ENCODE measurements at places on chromosomes 7 and 10.

DNA sequence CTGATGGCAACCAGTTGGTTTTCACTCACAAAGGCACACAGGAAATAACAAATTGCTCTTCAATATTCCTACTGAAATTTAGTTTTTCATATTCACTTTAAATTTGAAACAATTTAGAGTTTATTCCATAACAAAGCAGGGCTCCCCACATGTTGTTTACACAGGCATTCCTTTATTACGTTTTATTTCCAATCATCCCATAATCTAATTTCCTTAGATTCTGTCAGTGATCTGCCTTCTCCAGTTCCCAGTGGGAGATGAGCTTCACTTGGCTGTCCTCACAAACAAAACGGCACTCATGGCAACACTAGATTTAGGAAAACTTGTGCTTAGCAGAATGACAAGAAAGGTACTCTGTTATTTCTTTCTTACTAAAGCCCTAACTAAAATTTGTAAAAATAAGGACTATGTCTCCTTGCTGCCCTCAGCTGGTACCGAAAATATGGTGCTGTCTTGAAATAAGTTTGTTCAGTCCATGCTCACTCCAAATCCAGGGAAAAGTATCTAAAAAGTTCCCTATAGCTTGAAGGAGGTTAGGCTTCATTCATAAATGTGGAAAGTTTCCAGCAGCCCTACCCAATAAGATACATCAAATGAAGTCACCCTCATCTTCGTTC lies 23.0 kb downstream of the PHYH start:
- DNase-seq = peak; percentile 2

DNA sequence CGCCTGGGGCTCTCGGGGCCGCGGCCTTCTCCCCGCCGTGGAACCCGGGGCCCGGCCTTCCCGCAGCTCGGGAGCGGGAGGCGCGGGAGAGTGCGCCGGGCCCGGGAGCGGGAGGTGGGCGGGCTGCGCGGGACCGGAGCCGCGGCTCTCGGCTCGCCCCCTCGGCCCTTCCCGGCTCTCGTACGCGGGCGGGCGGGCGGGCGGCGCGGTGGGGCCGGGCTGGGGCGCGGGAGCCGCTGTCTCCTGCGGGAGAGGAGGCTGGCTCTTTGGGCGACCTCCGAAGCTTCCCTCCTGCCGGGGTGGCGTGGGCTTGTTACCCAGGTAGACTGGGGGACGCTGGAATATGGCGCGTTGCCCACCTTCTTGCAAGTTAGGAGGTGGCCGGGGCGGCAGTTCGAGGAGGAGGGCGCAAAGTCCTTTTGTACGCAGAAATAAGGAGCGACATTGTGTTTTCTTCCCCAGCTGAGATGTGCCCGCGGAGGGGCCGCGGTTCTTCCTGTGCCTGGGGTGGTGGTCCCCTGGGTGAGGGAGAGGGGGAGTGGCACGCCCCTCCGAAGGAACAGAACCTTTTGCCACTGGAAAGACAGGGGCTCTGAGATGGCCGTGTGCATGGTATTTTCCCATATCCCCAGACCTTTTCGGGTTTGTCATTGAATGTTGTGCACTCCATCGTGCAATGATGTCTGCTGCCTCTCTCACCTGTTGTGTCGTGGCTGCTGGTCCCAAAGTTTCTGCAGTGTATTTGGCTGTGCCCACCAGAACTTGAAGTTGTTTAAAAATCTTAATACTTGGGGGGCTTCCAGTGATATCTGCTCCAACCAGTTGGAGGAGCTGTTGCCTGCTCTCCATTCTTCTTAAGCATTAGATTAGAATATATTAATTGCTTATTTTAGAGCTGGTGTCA lies 844 bp downstream of the NRF1 start:
- peak; percentile 54 for DNase-seq

DNA sequence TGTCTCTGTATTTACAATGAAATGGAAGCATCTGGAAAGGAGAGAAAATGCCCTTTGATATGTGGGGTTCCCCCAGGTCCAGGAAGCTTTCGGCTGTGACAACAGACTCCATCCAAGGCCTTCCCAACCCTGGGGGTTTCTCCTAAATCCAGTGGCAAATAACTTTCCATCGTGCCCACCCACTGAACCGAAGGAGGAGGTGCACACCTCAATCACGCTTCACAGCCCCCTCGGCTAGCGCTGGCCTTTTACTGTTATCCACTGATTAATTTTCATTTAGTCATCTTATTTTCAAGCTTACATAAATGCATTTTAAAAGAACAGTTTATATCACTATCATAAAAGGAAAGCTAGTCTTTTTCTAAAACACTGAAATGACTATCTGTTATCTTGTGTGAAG lies 286.8 kb upstream of the ZMIZ1 start:
- no peak for DNase-seq

- DNase-seq = no peak
Observed at GRCh38 chr7:69187824-69188333, 410.4 kb upstream of the AUTS2 start.

GRCh38 chr10:15474671-15475070 lies 103.6 kb upstream of the FAM171A1 start:
- no peak for DNase-seq

- DNase-seq = no peak
Observed at GRCh38 chr7:70614237-70615045, 517.5 kb upstream of the GALNT17 start.

- DNase-seq = no peak
Observed at GRCh38 chr10:11687779-11688447, 54.3 kb upstream of the ECHDC3 start.

GRCh38 chr7:16524332-16524731 lies 2.3 kb upstream of the LRRC72 start:
- DNase-seq = no peak

DNA sequence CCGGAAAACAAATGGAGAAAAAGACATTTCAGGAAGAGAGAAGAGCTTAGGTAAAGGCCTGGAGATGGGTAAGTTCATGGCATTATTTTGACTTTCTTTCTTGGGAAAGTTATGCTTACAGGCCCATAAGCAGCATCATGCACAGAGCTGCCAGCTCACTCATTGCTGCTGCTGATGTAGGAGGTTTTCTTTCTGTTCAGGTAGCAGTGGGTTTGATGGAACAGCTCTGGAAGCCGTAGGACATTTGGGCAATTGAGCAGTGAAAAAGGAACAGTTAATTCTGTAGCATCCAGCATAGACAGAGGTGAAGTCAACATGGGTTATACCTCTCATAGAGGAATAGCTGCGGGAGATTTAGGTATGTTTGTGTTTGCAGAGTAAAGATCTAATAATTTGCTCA lies 3.3 kb downstream of the CHN2 start:
- no peak for DNase-seq

DNA sequence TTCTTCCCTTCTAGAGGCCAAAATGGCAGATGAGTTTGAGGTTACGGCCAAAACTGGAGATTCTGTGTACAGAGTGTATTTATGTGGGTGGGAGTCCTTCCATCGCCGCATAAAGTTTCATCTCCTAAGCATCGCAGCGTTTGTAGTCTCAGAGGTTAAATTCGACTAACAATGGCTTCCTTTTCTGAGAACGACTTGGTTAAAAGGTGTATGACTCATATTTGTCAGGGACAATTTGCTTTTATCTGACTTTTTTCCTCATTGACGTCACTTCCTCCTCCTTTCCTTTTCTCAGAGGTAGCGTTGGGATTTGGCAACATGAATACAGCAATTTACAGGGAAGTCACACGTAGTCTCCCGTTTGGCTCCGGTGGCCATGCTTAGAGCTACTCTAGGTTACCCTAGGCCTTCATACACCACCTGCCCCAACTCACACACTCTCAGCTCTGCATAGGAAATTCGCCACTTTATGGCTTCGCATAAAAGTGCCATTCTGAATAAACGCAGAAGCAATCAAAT lies 37.6 kb upstream of the TCF7L2 start:
- DNase-seq = no peak

DNA sequence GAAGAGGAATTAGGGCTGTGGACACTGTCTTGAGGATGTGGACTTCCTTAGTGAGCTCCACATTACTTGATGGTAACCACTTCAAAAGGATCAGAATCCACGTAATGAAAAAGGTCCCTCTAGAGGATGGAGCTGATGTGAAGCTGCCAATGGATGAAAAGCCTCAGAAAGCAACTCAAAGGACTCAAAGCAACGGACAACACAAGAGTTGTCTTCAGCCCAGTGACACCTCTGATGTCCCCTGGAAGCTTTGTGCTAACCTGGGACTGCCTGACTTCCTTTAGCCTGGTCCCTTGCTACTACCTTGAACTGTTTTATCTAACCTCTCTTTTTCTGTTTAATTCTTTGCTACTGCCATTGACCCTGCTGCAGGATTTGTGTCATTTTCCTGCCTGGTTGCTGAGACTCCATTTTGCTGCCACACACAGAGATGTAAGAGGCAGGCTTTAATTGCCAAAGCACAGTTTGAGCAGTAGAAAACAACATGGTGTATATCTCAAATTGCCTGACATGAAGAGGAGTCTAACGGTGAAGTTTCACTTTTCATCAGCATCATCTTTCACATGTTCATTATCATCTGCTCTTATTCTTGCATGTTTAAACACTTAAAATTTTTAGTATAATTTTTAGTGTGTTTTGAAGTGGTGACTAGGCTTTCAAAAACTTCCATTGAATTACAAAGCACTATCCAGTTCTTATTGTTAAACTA lies 11.1 kb upstream of the SGCE start:
- no peak for DNase-seq

GRCh38 chr10:44178281-44178680 lies 206.6 kb downstream of the CXCL12 start:
- DNase-seq = no peak

DNA sequence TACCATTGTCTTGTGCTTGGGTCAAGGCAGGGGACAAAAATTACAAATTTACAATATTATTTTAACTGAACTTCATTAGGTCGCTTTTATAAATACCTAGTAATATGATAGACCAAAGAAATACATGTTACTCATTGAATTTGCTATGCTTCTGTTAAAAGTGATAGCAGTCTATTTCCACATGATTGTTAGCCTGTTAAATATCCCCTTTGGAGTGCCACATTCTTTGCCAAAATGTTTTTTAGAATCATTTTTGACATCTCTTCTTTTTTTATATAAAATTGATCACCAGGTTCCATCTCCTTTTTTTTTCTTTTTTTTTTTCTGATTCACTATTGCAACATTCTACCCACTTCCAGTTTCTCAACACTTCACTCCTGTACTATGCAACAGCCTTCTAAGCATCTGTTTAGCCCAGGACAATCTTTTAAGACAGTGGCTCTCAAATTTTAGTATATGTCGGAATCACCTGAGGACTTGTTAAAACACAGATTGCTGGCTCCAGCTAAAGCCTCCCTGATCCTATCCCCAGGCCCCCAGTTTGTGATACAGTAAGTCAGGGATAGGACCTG lies 16.4 kb upstream of the NDUFA5 start:
- no peak for DNase-seq

GRCh38 chr10:14560274-14560673 lies 214.4 kb downstream of the FAM107B start:
- DNase-seq = peak; percentile 39

- no peak for DNase-seq
Observed at GRCh38 chr7:12300415-12300814, 89.3 kb downstream of the TMEM106B start.

GRCh38 chr10:82856957-82857613 lies 982.1 kb downstream of the NRG3 start:
- DNase-seq = no peak

DNA sequence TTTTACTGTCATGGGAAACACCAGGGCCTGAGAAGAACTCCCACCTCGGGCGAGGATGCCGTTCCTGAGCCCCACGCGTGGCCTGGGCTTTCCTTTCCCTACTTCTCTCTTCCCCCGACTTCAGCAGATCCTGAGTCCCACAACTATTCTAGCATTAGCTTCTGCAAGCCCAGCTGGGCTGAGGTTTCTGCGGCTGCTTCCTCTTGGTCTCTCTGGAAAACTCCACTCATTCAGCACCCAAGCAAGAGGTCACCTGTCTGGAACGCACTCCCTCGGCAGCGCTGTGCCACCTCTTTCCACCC lies 761 bp upstream of the DOCK1 start:
- DNase-seq = no peak

GRCh38 chr10:117903854-117904253 lies 142.9 kb downstream of the RAB11FIP2 start:
- DNase-seq = no peak

DNA sequence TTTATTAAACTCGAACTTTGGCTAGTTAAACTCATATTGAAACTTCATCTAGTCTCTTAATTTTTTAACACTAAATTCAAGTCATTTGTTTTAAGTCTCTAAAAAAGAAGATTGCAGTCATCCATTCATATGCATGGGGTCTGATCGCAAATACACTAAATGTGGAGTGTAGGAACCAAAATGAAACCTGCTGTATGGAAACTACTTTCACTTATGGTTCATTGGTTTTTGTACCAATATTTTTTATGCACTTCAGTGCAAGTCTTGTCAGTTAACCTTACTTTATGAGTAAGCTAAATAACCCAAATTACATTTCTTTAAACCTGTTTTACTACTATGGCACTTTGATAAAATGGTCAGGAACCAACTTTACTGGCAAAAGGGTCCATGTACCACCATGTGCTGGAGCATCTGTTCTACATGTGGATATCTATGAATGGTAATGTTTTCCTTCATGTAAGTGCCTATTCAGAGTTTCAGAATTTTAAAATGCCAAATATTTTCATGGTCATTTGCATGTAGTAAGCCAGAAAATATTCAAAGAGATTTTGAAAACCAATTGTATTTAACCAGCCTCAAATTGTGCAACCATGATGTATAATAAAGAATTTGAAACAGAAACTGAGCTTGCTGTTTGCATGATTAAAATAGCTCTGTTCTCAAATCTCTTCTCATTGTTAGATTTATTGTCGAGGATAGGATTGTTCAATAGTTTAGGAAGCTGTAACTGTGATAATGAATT lies 7.6 kb upstream of the SUPV3L1 start:
- DNase-seq = no peak

DNA sequence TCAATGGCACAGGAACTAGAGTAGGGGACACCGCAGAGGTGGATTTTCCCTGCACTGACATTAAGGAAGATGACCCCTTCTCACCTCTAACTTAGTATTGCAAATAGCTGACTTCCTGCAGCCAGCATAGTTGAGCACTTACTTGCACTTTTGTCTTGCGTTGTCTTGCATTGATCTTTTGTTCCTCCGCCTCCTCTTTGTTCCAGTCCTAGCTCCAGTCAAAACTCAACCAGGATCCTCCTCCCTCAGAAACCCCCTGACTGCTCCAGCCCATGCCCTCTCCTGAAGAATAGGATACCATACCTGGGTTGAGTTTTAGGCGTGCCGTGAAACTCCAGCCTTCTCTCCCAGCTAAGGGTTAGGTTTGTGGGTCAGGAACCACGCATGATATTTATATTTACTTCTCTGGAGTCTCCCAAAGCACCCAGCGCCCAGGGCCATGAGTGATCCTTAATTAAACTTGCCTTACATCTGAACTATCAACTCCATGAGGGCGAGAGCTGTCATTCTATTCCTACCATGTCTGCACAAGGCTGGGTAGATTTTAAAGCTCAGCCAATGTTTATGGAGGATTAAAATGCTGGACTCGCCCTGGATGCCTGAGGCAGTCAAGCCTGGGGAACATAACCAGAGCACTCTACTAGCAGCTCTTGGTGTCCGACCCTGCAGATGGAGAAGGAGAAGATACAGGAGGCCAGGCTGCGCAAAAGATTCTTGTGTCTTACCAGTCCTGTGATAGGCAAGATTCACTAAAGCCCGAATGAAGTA lies 14.1 kb downstream of the ZNF467 start:
- DNase-seq = no peak

- DNase-seq = no peak
Observed at GRCh38 chr10:54434782-54435181, 366.2 kb downstream of the PCDH15 start.

All from ACHN (cell line).